ENCODE measurements at places on chromosomes 13 and 19.
A peak's percentile ranks its signal among the peaks of the same experiment; 100 is the strongest.

GRCh38 chr13:71880753-71881541 is 13.9 kb upstream of the DACH1 start:
- DNase-seq: no peak

DNA sequence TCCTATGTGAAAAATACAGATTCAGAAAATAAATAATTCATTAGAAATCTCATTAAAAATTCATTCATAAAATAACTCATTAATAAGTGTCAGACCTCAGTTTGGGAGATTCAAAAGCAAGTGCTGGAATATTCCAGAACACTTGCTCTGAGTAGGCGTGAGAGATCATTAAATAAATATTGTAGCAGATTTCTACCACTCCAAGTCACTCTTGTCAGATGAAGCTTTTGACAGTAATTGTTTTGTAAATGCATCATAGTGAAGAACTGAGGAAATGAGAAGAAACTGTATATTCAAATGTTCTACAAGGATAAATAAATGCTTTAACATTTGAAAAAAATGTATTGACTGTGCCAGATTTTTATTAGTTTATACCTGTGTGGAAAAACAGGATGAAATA is 1228.1 kb downstream of the SLITRK1 start:
- DNase-seq: no peak

- DNase-seq: peak; percentile 63
Measured at GRCh38 chr13:20526664-20527063, 1.0 kb upstream of the CRYL1 start.

GRCh38 chr13:48194379-48194754 is 38.6 kb upstream of the ITM2B start:
- DNase-seq: no peak

DNA sequence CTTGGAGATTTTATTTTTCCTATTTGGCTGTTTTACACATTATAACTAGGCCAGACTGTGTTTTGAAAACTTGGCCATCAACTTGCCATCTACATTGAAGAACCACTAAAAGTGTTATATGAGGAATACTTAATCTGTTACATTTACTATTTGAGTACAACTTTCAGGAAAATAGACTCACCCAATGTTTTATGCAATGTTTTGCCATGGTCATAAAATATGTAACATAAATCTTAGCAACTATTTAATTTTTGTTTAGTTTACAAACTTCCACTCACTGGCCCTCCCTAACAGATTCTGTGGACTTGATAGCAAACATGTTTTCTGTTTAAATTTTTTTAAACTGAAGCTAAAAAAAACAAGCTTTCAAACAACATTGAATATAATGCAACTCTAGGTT is 23.7 kb upstream of the TRPC4 start:
- no peak for DNase-seq

DNA sequence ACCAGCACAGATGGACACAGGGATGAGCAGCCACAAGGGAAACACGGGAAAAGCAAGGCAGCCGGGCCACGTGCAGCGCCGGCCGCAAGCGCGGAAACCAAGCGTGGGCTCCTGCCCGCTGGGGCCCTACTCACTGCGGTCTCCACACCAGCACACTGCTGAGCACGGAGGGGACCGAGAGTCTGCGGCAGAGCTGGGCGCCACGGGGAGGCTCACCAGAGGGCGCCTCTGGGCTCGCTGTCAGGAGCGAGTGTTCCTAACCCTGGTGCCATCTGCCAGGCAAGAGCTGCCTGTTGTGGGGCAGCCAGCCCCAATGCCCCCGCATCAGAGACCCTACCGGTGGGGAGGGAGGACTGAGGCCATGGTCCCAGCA is 26.5 kb downstream of the MPND start:
- peak; percentile 61 for DNase-seq

GRCh38 chr19:14413693-14414181 is 5.4 kb downstream of the DDX39A start:
- DNase-seq: no peak

DNA sequence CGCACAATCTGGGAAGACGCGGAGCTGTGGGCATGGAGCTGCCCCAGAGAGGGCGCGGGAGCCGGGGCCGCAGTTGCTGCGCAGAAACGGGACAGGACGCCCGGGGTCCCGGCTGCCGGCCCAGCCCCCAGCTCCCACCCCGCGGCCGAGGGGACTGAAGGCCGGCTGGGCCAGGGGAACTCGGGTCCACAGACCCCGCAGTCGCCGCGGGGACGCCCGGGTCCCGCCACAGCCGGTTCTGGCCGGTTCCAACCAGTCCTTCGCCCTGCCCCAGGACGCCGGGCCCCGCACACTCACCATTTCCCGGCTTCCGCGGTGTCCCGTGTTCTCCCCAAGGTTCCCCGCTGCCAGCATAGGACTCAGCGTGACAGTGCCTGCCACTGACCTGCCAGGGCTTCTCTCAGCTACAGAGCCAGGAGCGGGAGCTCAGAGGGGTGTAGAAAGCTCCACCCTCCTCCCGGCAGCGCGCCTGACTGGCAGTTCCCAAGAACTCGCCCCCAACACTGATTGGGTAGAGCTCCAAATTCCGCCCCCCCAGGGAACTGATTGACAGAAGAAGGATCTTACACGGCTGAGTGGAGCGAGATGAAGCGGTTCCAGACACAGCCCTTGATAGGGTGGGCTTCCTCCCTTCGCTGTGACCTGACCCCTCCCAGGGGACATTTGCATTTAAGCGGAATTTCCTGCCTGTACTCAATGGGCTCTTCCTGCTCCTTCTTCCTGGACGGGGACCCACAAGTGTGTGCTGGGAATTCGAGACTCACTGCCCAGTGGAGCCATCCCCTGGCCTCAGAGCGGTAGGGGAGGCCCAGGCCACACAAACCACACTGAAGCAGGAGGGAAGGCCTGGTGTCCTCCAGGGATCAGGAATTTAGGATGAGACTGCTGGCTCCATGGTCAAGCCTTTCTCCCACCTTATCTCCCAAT is at the start of gene ZNF442:
TSS of gene ZNF442 (minus strand) at position 448 of the 927 bp plus-strand sequence. CDS start 2,052 bp downstream, outside the sequence.
- DNase-seq: peak; percentile 96

DNA sequence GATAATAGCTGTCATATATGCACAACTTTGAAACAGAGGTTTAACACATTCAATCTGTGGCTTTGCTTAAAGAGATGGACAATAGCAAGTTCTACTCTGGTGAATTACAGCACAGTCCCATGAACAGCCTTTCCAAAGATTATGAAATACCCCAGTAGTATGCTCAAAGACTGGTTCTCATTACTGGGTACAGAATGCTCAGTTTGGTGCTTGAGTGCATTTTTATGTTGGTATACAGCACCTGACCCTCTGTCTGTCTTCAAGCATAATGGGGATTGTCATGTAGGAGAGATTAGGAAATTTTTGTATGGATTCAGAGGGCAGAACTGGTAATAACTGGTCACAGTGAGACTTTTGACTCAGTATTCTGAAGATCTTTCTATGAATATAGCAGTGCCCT is 7.6 kb downstream of the LMO7 start:
- no peak for DNase-seq

DNA sequence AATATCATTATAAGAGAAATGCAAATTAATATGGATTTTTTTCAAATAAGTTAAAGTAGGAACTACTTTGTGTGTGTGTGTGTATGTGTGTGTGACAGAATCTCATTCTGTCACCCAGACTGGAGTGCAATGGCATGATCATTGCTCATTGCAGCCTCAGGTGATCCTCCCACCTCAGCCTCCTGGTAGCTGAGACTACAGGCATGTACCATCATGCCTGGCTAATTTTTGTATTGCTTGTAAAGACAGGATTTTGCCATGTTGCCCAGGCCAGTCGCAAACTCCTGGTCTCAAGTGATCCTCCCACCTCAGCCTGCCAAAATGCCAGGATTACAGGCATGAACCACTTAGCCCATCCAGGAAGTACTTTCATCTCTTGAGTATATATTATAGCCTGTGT is 3.2 kb upstream of the ERVV-2 start:
- DNase-seq: no peak

- DNase-seq: no peak
Measured at GRCh38 chr19:29831041-29831548, 19.3 kb downstream of the CCNE1 start.

DNA sequence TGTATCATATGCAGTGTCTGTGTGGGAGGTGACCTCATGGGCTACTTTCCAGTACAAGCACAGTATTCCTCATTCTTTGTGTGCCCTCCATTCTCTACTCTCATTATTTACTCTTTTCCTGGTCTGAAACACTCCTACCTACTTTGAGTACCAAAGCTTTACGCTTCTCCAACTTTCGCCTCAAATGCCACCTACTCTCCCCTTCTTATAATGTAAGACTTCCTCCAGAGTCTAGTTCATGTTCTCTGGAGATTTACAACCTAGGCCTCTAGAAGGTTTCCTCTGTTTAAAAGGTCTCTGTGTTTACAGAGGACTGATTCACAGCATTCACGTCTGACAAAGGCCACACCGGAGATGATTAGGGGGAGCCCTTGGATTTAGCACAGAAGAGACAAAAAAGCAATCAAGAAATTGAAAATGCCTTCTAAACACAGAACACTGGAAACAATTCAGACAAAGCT is 302.0 kb downstream of the KLF12 start:
- no peak for DNase-seq

GRCh38 chr13:97438856-97439595 is 5.1 kb downstream of the RAP2A start:
- DNase-seq: no peak

DNA sequence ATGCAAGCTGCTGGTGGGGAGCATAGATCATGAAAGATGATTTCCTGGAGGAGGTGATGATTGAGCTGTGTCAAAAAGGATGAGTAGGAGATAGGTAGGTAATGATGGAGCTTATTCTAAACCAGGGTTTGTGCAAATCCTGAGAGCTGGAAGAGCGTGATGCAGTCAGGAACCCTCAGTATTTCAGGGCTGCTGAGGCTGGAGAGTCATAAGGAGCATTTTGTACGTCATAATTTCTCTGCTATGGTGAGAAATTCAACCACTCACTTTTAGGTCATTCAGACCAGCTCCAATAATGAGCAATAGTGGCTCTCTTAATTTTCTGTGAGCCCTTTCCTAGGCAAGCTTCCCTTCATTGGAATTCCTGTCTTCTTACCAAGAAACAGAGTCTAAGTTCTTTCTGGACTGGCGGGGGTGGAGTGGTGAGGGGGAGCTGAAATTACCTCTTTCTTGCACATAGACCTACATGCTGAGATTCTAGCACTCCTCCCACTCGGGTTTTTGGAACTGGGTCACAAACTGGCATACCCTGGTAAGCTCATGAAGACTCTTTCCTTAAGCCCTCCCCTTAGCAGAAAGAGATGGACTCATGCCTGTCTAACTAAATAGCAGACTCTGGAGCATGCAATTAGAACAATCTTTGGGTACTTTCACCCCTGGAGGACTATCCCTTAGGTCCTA is 62.2 kb upstream of the MYCBP2 start:
- no peak for DNase-seq

DNA sequence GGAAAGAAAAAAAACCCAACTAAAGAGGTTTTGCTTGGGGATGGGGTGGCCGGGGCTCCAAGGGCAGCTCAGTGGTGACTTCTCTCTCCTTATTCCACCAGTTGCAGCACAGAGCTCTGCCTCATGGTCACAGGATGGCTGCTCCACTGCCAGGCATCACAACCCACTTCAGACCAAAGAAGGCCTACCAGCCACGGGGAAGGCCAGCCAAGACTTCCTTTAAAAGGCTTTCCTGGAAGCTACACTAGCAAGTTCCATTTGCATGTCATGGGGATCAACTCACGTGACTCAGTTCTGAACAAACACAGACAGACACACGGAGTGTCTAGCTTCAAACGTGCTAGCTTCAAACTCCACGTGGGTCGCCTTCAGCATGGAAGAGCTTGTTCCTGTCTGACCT is 13.2 kb upstream of the EIF3G start:
- DNase-seq: no peak

- DNase-seq: no peak
Measured at GRCh38 chr13:58018020-58018419, 386.5 kb downstream of the PCDH17 start.

- DNase-seq: no peak
Measured at GRCh38 chr13:70708775-70709174, 600.5 kb upstream of the KLHL1 start.

- DNase-seq: peak; percentile 41
Measured at GRCh38 chr19:50705422-50706019, 14.1 kb downstream of the SHANK1 start.

GRCh38 chr13:109840893-109841287 is 54.5 kb upstream of the IRS2 start:
- DNase-seq: no peak

Data from DMS53 (cell line).